ENCODE measurements at places on chromosomes 16 and 17.
A peak's percentile ranks its signal among the peaks of the same experiment; 100 is the strongest.

- no peak for DNase-seq
Measured at GRCh38 chr16:65125871-65126270, 4.0 kb upstream of the CDH11 start.

DNA sequence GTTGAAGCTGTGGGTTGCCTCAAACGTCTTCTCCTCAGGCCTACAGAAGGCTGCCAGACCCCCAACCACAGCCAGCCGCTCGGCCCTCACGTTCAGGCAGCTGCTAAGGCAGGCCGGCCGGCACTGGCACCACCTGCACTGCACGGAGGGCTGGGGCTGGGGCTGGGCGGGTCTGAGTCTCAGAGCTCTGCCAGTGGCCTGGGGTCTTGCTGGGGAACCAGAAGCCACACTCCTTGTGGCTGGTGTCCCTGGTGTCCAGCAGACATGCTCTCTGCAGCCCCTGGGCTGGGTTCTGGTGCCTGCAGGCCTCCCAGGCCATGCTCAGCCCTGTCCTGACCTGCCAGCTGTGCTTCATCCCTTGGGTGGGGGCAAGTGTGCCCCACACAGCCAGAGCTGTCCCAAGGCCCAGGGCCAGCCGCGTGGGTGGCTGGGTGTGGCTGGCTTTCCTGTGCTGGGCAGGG, 42.0 kb downstream of the BAHCC1 start:
- DNase-seq = no peak

DNA sequence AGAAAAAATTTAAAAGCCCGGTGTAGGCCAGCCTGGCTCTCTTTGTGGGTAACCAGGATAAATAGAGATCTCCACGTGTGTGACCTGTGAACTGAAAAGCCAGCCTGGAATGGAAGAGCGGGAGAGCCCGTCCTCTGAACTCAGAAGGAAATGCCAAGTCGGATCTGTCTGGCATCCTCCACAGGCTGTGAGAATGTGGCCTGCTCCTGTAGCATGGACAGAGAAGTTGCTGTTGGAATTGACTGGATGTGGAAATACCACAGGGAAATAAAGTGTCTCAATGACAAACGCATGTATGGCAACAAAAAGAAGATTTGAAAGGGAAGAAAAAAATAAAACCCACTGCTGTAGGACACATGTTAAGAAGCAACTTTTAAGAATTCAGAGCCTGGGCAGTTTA, 6.7 kb downstream of the KLHL36 start:
- DNase-seq = no peak

- DNase-seq = peak; percentile 58
Measured at GRCh38 chr17:73304971-73305812, 6.6 kb downstream of the CDC42EP4 start.

- peak; percentile 88 for DNase-seq
Measured at GRCh38 chr17:76054112-76054476, 18.2 kb downstream of the SRP68 start.

DNA sequence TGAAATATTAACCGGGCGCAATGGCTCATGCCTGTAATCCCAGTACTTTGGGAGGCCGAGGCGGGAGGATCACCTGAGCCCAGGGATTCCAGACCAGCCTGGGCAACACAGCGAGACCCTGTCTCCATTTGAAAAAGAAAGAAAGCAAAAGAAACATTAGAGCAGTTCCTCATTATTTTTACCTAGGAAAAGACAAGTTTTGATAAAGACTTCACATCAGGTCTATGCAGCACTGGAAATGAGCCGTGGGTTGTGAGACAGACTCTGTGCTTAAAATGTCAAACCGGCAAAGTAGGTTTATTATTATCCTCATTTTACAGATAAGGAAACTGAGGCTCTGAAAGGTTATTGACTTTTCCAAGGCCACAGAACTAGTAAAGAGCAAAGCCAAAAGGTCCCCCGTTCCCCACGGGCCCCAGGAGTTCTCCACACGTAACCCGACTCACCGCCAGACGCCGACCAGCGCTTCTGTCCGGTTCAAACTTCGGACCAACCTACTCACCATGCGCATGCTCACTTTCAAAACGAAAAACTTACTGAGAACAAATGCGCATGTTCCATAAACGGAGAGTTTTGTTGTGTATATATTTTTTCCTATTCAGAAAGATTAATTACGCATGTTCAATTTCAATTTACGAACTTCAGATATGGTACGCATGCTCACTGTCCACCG, 356 bp downstream of the TUBD1 start:
- DNase-seq = peak; percentile 99

- DNase-seq = peak; percentile 97
Measured at GRCh38 chr16:22386976-22387375, 12.6 kb upstream of the CDR2 start.

DNA sequence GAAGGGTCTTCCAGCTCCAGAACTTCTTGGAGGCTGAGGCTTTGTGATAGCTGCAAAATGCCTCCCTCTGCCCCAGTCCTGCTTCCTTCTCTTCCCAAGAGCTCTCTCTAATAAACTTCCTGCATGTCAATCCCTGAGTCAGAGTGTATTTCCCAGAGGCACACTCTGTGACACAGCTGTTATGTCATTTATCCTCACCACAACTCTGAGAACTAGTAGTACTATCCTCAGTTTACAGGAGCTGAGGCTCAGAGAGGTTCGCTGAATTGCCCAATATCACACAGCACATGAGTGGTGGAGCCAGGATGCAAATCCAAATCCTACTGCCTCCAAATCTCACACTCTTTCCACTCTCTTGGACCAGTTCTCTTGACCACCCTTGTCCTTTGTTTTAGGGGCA, 20.0 kb downstream of the UNC45B start:
- peak; percentile 16 for DNase-seq

GRCh38 chr17:42541041-42541833, 5.2 kb downstream of the NAGLU start:
- peak; percentile 55 for DNase-seq

- no peak for DNase-seq
Measured at GRCh38 chr16:88631920-88632586, 6.3 kb upstream of the IL17C start.

- peak; percentile 99 for DNase-seq
Measured at GRCh38 chr17:66466840-66467367, 164.5 kb downstream of the PRKCA start.

- peak; percentile 39 for DNase-seq
Measured at GRCh38 chr16:81703177-81704155, 75.6 kb upstream of the PLCG2 start.

DNA sequence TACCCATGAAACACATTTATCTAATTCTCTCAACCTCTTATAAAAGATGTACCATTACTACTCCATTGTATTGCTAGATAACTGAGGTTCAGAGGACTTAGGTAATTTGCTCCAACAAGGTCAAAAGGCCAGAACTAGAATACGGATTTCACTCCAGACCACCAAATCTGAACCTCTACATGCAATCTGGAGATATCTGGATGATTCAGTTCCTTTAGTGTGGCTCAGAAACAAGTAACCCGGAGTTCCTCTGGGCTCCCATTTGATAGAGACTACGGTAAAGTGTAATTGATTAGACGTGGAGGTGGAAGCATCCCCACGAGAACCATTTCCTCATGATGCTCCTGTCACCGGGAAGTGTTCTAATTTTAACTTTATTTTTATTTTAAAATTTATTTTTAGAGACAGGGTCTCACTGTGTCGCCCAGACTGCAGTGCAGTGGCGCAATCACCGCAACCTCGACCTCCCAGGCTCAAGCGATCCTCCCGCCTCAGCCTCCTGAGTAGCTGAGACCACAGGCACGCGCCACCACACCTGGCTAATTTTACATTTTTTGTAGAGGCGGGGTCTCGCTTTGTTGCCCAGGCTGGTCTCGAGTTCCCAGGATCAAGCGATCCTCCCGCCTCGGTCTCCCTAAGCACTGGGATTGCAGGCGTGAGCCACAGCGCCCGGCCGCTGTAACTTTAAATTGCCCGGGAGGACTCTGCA, 608 bp upstream of the COX10 start:
- no peak for DNase-seq

GRCh38 chr17:6471531-6472465, 27.5 kb downstream of the PIMREG start:
- peak; percentile 62 for DNase-seq

DNA sequence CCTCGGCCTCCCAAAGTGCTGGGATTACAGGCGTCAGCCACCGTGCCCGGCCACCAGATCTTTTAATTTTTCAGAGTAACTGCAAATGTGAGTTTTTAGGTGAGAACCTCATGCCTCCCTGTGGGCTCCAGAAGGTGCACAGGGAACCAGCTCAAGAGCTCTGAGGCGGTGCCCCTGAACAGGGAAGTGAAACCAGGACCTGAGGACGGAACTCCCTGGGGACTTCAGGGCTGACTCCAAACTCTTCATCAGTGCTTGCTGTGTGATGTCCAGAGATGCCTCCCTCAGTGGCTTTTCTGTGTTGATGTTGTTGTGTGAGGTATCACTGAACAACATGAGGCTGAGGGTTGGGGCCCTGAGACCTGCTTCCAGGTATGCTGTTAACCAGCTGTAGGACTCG, 23.8 kb downstream of the SLC12A3 start:
- no peak for DNase-seq

DNA sequence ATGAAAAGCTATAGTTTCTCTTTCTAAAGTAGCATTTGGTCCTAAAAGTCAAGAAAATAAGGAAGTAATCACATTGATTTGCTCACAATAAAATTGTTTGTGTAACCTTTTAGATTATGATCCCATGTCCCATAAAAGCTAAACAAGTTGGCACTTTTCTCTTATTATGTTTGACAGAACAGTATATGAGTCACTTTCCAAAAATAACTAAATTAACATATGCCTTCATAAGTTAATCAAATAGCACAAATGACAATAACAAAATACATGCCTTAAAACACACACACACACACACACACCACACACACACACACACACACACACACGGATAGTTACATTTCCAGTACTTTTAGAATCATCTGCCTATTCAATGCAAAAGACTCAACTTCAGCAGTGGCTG, 2.8 kb downstream of the MED13 start:
- DNase-seq = peak; percentile 49

DNA sequence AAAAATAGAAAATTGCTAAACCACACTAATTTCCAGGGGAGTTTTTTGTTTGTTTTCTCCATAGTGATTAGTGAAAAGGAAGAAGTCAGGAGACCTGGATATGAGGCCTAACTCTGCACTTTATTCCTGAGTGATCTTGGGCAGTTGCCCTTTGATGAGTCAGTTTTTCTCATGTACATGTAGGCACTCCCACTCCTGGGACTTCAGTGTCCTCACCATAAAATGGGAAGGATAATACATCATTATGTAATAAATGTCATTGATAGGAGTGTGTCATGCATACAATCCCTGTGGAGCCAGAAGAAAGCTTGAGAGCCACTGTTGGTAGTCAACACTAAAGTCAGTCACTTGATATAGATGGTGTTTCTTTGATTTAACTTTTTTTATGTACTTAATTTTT, 32.5 kb downstream of the WIPF2 start:
- peak; percentile 89 for DNase-seq

- DNase-seq = peak; percentile 72
Measured at GRCh38 chr17:4953451-4953961, 2.6 kb downstream of the ENO3 start.

DNA sequence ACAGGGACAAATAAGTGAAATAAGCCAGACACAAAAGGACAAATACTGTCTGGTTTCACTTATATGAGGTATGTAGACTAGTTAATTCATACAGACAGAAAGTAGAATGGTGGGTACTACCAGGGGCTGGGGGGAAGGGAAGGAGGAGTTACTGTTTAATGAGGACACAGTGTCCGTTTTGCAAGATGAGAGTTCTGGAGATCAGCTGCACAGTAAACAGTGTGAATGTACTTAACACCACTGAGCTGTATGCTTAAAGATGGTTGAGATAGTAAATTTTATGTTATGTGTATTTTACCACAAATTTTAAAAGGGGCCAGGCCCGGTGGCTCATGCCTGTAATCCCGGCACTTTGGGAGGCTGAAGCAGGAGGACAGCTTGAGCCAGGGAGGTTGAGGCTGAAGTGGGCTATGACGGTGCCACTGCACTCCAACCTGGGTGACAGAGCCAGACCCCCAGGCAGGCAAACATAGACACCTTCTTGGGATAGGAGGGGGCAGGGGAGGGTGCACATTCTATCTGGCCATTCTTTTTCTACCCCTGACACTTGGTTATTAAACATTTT, 23.5 kb downstream of the LRRC75A start:
- no peak for DNase-seq

GRCh38 chr16:84832488-84833143, 12.8 kb downstream of the CRISPLD2 start:
- DNase-seq = peak; percentile 92

DNA sequence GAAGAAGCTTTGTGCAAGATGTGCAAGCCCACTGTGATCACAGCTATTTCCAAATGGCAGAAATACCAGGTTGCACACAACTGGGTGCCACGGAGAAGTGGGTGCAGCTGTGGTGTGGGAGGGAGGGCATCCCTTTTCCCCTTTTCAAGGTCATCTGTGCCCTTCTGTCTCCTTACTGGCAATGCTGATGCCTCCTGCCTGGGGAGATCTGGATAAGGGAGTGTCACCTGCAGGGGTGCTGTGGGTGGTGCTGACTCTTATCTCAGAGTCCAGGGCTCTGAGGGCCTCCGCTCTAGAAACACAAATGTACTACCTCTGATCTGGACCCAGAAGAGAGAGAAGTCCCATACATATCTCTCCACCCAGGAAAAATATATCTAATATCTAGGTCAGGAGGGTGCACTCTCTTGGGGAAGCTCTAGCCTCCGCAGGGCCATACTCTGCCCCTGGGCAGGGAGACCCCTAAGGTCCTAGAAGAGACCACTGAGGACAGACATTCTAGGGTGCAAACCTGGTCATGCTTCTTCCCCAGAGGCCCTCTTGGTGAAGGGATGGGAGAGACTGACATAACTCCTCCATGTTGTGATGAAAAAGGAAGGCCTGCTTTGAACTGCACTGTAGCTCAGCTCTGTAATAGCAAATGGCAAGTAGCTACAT, 18.5 kb downstream of the NPRL3 start:
- no peak for DNase-seq

GRCh38 chr16:58158725-58159124, 29.5 kb upstream of the CFAP20 start:
- DNase-seq = no peak

DNA sequence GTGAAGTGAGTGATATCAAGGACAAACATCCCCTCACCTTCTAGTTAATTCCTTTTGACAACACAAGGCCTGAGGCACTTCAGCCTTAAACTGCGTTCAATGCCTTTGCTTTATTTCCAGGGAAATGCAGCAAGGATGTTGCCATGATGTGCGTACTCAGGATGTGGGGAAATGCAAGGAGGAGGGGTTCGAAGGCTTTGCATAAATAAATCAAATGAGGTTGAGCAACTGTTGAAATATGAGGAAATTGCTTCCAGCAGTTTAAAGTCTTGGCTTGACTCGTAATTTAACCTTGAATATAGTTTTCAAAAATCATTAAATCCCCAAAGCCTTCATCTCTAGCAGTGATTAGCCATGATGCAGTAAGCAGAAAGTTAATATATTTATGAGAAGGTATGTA, 81.8 kb upstream of the CCL2 start:
- no peak for DNase-seq

- DNase-seq = peak; percentile 43
Measured at GRCh38 chr17:17313350-17313991, 10.3 kb downstream of the NT5M start.

DNA sequence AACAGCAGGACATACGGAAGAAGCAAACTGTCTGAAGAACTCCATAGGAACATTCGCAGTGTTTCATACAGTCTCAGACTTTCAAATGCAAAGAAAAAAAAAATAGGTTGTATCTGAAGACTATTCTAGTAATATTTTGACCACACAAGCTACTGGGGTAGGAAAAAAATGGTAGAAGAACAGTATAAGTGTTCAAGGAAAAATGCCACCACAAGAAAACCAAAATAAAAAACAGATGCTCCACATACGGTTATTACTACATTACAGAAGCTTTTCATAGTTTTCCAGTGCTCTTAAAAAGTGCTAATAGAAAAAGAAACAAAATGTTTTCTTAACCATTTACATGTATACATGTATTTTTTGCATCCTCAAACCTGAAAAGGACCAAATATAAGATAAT, 3.7 kb downstream of the NCOR1 start:
- DNase-seq = no peak

All from renal cortical epithelial cell (primary cell).